Frontal cortex (tissue), 4 donors: ENCODE measurements at places on chromosomes 5 and 9. TPM values are rescaled to one million over a fixed set of nuclear protein-coding genes. Genes with fewer than 3 reads are reported as not detected.

TAF11L5 gene
- total RNA-seq: not detected

ANKRD55 gene
- 2.0 TPM for total RNA-seq

TSPAN17 gene
- total RNA-seq: 21.2 TPM

TOMM5 gene
- total RNA-seq: 75.0 TPM

GRCh38 chr9:134062461-134063087, 5.3 kb downstream of the BRD3 start:
- no peak for DNase-seq

GRCh38 chr9:133702798-133703590, 35.2 kb downstream of the SARDH start:
- no peak for DNase-seq

DNA sequence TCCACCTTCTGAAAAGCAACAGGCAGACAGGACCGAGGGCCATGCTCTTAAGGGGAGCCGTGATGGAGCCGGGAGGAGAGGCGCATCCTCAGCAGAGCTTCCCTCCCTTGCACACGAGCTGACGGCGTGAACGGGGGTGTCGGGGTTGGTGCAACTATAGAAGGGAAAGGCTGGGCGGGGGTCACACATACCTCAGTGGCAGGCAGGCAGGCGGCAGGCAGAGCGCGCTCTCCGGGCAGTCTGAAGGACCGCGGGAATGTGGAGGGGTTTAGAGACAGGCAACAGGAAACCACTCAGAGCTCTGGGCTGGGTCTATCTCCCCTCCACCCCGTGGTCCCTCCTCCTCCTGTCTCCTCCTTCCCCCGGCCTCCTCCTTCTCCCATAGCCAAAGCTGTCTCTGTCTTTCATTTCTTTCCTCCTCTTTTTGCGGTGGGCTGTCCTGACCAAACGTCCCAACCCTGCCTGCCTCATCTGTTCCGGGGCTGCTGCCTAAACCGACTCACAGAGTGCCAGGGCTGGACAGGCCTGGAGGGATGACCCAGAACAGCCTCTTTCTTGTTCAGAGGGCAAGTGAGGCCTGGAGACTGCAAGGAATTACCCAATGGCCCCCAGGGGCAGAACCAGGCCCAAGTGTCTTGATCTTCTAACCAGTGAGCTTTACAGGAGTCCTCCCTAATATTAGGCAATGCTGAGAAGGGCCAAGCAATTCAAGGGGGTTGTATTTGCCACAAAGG, at the start of gene SPARC:
SPARC (minus strand) TSS at position 242 of the 734 bp plus-strand sequence. CDS start 10,727 bp downstream, outside the sequence.
- no peak for DNase-seq

DNA sequence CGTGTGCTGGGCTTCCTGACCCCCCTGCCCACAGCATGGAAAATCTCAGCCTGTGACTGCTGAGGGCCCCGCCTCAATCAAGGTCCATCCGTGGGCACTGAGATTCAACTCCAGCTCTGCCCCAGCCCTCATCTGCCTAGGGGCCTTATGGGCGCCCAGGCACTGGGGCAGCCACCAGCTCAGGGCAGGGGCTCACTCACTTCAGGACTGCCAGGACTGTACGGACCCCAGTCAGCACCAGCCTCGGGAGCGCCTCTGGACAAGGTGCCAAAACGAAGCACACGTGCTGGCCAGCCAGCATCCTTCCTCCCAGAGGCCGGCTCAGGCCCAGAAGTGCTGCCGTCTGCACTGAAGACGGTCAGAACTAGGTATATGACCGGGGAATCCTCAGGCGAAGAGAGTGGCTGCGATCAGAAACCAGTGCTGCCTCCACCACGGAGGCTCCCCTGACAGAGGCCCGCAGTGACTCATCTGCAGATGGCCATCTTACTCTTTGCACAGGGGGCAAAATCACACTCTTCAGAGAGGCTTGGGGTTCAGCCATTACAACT, 19.6 kb downstream of the CLPTM1L start:
- DNase-seq: no peak
